ENCODE measurements at places on chromosomes 6 and 20.

DNA sequence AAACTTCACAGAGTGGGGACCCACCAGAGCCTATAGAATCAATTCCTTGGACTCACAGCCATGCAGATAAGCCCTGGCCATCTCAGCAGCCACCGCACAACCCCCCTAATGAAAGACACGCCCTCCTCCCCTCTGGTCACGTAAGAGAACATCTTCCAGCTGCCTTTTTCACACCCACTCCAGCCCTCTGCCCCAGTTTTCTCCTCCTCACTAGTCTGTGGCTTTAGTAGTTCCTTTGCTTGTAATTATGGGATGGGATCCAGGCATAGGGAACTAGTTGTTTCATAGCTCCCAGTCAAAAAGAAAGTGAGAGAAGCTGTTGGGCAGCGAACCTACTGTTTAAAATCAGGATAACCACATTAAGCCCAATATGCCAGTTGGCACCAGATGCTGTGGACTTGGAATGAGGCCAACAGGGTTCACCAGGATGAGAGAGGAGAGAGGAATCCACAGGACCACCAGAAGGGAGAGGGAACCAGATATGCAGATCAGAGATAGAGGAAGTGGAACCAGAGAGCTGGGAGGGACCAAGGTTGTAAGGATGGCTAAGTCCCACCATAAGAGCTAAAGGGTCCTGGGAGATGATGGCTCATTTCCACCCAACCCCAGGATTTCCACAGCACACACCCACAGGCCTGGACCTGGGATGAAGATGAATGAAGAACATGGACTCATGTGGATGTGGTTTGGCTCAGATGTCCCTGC is 9.0 kb upstream of the BTN3A1 start:
- DNase-seq: no peak

- DNase-seq: peak; percentile 68
Observed at GRCh38 chr20:48722737-48723191, 105.0 kb downstream of the PREX1 start.

GRCh38 chr20:53949319-53949839 is 121.0 kb downstream of the BCAS1 start:
- peak; percentile 37 for DNase-seq

DNA sequence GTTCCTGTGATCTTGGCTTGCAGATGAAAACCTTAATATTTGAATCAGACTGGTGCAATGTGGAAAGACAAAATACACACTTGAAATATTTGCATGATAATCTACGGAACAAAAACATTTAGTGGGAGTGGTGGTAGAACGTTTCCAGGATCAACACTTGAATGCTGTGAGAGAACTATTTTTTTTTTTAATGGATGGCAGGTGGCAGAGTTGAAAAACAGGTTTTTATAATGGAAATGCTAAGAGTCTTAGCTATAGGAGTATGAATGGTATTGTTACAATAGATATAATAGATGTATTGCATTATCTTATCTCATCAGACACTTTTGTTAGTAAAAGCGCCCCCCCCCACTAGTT is 49.2 kb downstream of the CDKAL1 start:
- no peak for DNase-seq

DNA sequence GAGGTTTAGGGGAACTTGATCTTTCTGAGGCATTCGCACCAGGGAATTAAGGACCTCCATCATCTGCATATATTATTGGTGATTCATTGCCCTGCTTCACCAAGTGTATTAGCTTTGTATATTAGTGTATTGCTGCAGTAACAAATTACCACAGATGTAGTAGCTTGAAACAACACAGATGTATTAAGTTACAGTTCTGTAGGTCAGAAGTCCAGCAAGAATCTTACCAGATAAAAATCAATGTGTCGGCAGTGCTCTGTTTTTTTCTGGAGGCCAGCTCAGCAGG is 65.8 kb downstream of the HMGN3 start:
- DNase-seq: no peak

DNA sequence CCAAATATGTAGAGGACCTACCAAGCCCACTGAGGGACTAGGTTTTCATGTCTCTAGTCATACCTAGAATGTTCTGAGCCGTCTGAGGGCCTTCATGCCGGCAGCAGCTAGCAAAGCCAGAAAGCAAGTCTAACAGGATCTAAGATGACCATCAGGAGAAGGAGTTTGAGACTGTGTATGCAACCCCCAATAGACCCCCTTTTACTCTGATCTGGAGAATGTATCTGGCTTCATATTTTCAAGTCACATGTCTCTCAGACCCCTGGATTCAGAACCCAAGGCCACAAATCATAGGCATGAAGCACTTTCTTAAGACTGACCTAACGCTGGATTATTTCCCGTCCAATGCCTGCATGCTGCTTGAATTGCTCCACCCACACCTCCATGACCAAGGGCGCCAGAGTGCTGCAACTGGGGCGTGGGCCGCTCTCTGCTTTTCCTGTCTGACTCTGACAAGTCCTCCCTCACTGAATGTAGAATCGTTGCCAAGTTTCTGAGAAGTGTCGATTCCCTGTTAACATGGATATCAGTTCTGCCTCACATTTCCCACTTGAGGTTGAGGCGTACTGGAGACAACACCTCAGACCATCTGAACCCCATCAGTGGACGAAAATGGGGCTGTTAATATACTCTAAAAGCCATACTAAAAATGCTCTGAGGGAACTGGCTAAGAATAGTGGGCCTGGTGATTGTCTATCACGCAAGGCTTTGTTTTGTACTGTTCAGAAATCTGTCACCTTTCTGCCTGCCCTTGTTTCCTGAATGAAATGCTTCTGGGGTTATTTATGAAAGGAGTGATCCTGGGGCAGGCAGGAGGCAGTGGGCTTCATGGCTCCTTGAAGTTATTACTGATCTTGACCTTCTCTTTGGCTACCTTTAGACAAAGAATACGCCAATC is 23.9 kb upstream of the ASXL1 start:
- peak; percentile 91 for DNase-seq

DNA sequence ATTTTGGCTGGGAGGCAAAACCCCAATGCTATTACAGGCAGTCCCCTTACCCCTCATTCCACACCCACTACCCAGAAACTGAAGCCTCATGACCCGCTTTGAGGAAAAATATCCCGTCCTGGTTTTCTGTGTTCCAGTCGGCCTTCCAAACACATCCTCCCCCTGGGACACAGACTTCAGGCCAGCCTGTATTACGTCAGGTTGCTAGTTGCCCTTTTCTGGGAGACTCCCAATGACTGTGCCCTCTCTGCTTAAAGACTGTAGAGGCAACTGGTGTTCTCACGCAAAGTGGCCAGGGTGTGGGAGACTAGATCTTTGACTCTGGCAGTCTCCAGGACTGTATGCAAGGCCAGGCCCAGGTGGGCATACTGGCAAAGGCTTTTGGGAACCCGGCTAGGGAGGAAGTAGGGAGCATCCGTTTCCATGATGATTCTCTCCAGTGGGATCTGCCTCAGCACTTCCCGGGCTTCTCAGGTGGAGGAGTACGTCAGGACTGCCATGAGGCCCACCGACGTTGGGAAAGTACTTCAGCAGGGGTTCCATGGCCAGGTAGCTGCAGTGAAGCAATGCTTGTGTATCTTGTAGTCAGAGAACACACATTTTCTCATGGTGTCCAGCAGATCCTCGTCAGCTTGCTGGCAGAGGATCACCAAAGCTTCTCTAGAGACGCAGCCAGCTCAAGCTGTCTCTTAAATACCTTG is 34.9 kb downstream of the DYNLT1 start:
- DNase-seq: no peak

DNA sequence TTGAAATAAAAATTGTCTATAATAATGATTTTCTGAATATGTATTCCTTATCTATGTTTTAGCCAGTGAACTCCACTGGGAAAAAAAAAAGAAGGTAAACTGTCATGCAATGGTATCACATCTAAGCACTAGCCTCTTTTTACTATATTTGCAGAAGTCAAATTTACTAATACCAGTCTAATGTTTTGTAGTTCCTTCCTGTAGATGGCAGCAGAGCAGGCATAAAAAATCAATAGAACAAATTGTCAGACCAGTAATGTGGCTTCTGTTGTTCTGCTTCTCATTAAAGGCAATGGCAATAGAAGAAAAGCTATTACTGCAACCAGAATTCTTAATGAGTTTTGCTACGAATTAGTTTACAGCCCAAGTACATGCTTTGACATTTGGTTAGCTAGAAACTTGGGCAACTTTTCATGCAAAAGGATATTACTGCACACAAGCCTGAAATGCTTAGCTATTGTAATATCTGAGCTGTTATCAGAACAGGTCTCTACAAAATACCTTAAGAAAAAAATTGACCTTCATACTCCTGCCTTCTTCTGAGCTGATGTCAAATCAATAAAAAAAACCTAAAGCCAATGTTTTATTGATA is 476.9 kb downstream of the KHDRBS2 start:
- no peak for DNase-seq

DNA sequence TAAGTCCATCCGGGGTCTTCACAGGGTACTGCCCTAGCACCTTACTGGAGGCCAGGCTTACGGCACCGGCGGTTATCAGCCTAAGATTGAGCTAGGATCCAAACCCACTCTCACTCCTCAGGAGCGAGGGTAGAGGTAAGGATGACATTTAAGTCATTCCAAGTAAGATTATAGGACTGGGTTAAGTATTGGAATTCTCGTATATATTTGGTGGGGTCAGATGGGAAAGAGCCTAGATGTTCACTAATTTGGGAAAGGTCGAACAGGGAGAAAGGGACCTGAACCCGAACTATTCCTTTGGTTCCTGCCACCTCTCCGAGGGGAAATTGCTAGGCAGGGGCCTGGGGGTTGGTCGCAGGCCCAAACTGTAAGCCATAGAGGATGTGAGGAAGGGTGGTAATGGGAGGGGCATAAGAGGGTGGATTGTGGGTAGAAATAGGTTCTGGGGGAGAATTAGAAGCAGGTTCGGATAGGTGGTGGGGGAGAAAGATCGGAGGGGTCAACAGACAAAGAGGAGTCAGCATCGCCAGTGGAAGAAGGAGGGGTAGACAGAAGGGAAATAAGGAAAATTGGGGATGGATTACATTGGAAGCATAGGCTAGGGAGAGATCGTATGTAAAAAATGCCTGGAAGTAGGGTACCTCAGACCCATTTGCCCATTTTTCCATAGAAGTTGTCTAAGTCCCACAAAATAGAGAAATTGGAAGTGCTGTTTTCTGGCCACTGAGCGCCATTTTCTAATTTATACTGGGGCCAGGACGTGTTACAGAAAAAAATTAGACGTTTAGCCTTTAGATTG is 747.1 kb upstream of the ADGRB3 start:
- DNase-seq: no peak

- DNase-seq: no peak
Observed at GRCh38 chr6:18509871-18510643, 122.9 kb downstream of the RNF144B start.

- no peak for DNase-seq
Observed at GRCh38 chr20:57468523-57469417, 56.2 kb downstream of the CTCFL start.

GRCh38 chr20:22711971-22712755 is 127.8 kb upstream of the FOXA2 start:
- DNase-seq: no peak

DNA sequence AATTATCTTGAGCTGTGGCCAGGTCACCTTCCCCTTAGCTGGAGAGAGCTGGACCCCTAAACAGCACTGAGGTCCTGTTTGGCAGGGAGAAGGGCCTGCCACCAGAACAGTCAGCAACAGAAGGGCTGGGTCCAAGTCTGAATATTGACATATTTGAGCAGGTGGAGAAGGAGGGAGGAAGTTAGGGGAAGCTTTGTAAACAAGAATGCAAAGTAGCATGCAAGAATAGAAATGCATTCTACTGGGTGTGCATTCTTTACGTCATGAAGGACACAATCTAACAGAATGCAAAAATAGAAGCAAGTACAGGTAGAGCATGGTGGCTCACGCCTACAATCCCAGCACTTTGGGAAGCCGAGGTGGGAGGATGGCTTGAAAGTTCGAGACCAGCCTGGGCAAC is 100.5 kb downstream of the QRSL1 start:
- DNase-seq: no peak

DNA sequence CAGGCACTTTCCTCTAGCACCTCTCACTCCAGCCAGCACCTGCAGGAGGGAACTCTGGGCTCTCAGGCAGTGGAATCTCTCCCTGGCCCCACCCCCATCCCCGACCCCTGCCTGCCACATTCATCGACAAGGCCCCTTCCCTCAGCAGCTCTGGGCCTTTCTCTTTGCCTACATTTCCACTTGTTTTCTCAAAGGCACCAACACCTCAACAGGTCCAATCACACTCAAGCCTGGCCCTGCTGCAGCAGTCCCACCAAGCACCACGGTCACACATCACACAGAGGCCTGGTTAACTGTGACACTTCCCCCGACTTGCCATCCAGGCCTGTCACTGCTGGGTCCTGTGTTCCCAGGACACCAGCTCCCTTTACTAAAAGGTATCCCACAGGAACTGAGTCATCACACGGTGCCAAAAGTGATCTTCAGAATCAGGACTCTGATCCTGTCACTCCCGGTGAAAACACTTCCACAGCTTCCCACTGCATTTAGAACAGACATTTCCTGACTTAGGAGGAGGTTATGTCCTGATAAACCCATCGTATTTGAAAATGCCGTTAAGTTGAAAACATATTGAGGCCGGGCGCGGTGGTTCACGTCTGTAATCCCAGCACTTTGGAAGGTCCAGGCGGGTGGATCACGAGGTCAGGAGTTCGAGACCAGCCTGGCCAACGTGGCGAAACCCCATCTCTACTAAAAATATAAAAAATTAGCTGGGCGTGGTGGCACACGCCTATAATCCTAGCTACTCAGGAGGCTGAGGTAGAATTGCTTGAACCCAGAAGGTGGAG is 54.9 kb downstream of the MYH7B start:
- DNase-seq: no peak

- DNase-seq: no peak
Observed at GRCh38 chr20:36441416-36441815, 99.9 kb upstream of the MYL9 start.

DNA sequence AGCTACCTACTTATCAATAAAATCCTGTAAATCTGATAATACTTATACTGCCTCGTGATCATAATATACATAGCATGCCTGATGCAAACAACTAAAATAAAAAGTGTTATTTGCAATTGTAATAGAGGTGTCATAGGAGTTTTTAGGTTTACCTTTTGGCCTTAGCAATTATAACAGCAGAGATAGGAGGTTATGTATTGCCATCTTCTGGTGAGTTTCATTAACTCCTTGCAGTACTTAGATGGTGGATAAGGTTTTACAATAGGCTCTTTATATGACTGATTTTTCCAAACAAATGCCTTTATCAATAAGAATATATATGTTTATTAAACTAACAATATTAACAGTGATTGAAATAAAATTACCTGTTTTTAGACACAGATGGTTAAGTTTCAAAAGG is 27.8 kb upstream of the MYCT1 start:
- DNase-seq: peak; percentile 74

All from lung microvascular endothelial cell (primary cell).